ENCODE measurements at places on chromosomes 11 and 22.

- DNase-seq: no peak
Measured at GRCh38 chr11:46239801-46240061, 37.7 kb upstream of the CREB3L1 start.

DNA sequence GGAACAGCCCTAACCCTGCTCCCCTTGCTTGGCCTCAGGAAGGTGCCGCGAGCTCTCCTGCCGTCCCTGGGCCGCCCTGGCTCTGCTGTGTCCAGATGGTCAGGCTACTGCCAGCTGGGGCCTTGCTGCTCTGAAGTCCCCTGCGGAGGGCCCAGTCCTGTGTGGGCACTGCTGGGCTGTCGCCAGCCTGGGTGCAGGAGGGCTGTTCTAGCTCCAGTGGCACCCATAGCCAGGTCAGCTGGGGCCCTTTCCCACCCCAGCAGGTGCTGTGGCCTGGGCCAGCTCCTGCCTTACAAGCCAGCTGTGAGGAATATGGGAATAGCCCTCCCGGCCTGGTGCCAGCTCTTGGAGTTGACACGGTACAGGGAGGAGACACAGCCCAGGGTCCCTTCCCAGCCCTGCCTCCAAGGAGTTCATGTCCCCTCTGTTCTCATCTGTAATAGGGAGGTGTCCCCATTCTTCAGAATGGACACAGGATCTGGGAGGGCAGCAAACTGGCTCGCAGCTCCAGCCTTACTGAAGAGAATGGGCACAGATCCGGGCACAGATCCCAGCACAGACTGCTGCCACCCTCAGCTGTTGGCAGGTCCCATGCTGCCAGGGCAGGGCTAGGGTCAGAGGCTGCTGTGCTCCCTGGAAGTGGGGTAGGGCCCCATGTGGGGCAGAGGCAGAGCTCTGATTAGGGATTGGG is 3.9 kb downstream of the DERL3 start:
- no peak for DNase-seq

- DNase-seq: no peak
Measured at GRCh38 chr11:19092850-19093249, 24.1 kb upstream of the ZDHHC13 start.

DNA sequence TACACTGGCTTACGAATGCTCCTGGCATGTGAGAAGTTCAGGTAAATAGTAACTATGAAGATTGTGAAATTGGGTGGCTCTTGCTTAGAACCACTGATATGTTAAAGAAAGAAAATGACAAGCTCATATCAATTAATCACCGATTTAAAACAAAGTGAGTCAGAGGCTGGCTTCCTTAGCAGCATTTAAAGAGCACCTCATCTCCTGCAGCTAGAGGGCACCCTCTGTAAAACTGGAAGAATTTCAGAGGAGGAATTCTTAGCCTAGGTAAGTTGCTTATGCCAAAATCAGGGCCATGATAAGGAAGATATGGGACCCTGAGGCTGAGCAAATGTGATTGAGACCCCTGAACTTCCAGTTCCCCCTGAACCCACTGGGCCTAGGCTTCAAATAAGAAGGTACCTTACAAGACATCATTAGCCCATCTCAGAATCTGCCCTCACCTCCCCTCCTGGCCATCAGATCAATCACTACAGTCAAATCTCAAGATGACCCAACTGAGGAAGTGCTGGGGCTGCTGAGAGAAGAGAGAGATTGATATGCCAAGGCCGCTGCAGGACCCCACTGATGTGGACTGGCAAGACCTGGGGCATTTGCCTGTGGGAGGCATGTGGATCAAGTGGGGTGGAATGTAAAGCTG is 8.6 kb upstream of the CD3E start:
- peak; percentile 53 for DNase-seq

- DNase-seq: no peak
Measured at GRCh38 chr11:124841840-124842239, 23.4 kb upstream of the ROBO3 start.

GRCh38 chr11:65790104-65790901 is 3.4 kb downstream of the OVOL1 start:
- DNase-seq: no peak

- no peak for DNase-seq
Measured at GRCh38 chr11:64866173-64866491, 12.3 kb downstream of the EHD1 start.

DNA sequence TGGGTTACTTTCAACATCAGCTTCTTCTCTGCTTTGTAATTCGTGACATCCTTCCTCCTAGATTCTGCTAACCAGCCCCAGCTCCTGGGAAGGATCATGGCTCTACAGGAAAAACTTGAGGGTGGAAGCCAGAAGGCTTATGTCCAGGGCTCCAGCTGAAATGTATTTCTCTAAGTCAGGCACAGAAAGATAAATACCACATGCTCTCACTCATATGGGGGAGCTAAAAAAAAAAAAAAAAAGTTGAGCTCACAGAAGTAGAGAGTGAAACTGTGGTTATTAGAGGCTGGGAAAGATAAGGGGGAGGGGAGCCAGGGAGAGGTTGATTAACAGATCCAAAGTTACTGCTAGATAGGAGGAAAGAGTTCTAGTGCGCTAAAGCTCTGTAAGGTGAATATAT is 74.9 kb downstream of the DSCAML1 start:
- no peak for DNase-seq

- DNase-seq: no peak
Measured at GRCh38 chr22:42909363-42910058, 52.4 kb upstream of the ARFGAP3 start.

DNA sequence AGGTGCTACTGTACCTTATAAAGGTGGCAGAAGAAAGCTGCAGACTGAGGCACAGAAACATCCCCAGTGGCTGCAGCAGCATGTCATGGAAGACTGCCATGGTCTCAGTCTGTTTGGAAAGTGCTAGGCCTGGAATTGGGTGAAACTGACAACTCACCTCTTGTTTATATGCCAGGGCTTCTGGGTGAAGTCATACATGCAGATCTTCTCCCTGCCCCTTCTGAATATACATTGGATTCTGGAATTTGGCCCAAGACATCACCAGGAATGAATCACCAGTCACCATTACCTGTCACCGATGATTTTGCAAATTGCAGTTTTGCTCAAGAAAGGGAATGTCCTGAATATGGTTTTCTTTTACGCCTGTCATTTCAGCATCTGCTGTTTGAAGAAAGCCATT is at the start of gene PLET1:
PLET1 (minus strand) TSS at position 371 of the 400 bp plus-strand sequence; CDS start at position 100, 271 bp downstream.
- no peak for DNase-seq

- DNase-seq: no peak
Measured at GRCh38 chr11:66912911-66913310, 45.3 kb downstream of the PC start.

DNA sequence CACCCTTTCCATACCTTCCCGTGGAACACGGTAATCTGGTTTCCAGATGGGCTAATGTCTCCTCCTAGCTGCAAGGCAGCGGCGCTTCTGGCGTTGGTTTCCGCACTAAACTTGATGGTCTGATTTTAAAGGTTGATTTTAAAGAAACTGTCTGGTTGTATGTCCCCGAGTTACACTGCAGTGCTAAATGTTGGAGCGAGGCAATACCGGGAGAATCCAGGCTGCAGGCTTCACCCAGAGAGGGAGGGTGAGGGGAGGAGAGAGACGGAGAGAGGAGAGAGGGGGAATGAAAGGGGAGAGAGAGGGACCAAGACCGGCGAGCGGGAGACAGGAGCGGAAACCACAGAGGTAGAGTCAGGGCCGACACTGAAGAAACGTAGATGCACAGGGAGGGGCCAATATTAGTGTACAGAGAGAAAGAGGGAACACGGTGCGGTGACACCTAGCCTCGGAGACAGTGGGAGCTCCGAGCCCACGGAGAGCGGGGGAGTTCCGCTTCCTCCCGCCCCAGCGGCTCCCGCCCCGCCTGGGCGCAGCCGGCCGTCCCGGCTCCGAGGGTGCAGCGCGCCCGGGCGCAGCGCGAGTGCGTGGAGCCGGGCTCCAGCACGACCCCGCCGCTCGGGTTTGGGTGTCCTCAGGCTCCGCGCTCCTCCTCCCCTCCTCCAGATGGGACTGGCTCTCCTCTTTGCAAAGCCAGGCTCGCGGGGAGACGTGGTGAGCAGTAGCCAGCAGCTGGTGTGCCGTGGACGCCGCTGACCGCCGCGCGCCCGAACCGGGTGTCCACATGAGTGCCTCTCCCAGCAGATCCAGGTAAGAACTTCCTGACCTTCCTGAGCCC is 71.9 kb upstream of the GRAMD1B start:
- DNase-seq: peak; percentile 63

DNA sequence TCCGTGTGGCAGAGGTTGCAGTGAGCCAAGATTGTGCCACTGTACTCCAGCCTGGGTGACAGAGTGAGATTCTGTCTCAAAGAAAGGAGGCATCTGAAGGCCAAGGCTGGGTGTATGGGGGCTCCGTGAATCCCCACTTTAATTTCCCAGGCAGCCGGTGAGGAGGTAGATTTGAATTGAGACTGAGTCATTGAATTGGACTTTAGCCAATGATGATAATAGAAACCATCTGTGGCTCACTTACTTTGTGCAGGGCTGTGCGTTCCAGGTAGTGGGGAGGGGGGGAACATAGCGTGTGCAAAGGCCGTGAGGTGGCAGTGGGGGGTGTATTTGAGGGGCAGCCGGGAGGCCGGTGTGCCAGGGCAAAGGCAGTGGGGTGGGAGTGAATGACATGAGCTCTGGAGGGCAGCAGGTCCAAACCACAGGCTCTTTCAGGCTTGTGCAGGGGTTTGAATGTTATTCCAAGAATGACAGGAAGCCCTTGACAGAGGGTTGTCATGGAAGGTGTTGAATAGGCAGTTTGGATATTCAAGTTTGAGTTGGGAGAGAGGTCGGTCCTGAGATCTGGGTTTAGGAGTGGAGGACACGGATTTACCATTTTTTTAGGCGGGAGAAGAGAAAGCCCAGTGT is 6.1 kb downstream of the ARHGAP8 start:
- DNase-seq: no peak

DNA sequence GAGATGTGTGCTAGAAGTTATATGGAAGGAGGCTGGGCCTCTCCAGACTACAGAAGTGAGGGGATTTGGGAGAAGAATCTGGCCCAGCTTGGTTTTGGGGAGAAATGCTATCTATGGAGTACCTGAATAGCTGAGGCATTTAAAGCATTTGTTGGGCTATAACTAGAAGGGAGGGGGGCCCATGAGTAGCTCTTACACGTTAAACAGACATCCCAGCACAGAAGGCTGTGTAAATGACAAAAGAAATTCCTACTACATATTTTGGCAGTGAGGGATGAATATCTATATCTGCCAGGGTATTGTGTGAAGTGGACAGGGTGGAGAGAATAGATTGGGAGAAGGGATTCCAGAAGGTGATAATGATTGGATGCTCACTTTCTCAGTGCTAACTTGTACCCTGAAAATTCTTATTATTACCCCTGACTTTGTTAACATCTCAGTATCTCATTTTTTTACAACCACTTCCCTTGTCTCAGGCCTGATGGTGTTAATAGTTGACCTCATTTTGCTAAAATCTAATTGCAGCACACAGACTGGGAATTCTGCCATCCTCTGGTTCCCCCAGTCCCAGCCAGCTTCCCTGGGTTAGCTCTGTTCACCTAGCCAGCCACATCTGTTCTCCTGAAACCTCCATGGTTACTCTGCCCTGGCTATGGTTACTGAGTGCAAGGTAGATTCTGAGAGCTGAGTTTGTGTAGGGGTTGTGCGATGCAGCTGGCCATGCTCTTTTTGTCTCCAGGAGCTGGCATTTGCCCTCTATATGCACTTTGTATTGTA is 28.8 kb upstream of the RRM1 start:
- DNase-seq: no peak

GRCh38 chr11:126607776-126608541 is 252.5 kb downstream of the ST3GAL4 start:
- no peak for DNase-seq

GRCh38 chr11:34151166-34151565 is 45.7 kb downstream of the NAT10 start:
- no peak for DNase-seq

DNA sequence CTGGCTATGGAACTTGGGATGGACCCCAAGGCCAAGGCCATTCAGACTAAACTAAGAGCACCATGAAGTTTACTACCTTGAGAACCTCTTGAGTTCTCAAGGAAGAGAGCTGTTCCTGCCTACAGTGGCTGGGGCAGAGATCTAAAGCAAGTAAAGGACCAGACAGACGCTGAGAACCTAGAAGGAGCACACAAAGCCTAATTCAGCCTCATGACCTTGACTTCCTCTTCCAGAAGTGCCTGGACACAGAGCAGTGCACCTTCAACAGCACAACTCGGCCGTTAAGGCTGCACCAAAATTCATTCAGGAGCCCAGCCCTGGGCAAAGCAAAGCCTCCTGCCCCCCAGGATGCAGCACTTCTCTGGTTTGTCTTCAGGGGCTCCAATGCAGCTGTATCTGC is 82.9 kb upstream of the AKIP1 start:
- no peak for DNase-seq

- no peak for DNase-seq
Measured at GRCh38 chr11:36131721-36132397, 157.4 kb downstream of the COMMD9 start.

GRCh38 chr11:29224739-29225384 is 792.0 kb downstream of the KCNA4 start:
- no peak for DNase-seq

DNA sequence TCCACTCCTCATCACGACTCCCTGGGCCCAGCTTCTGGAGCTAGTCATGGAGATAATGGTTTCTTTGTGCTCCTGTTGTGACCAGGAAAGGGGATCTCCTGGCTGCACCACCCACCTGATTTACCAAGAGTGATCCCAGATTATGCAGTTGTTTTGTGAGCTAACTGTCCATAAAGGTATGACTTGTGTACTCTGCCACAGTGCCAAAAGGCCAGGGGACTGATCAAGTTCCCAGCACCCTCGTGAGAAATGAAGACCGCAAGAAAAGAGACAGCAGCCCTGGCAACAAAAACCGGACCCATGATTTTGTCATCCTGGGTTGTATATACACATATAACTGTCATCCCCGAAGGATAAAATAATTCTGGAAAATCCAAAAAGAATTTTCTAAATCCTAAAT is 26.6 kb downstream of the TUB start:
- no peak for DNase-seq

GRCh38 chr22:46090036-46090591 is 60.2 kb upstream of the PPARA start:
- no peak for DNase-seq

DNA sequence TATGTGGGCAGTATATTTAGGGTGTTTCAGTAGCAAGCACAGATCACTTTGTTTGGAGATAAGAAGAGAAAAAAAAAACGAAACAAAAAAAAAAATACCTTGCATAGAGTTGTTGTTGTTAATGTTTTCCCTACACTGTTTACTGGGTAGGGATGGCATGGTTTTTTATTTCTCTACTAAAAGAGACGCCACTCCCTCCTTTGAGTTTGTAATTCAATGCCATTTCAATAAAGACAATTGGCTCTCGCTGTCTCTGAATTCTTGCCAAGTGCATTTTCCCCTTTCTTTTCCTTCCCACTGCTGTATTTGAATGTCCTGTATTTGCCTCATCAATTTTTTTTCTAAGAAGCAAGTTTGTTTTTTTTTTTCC is 213.9 kb upstream of the UBASH3B start:
- no peak for DNase-seq

GRCh38 chr11:113129261-113129992 is 168.2 kb downstream of the NCAM1 start:
- no peak for DNase-seq
